ENCODE measurements at places on chromosomes 6 and 20. TPM values are rescaled to one million over a fixed set of nuclear protein-coding genes. Genes with fewer than 3 reads are reported as not detected.

GRCh38 chr6:170522565-170523183 is 30.4 kb downstream of the PSMB1 start:
- no peak for DNase-seq
- no peak overlapping the region for H3K4me3 ChIP-seq
- H3K27me3 ChIP-seq = no peaks in the 10 kb centered on the region
- H3K36me3 ChIP-seq = no peaks in the 10 kb centered on the region
- H3K27ac ChIP-seq = no peak overlapping the region

DNA sequence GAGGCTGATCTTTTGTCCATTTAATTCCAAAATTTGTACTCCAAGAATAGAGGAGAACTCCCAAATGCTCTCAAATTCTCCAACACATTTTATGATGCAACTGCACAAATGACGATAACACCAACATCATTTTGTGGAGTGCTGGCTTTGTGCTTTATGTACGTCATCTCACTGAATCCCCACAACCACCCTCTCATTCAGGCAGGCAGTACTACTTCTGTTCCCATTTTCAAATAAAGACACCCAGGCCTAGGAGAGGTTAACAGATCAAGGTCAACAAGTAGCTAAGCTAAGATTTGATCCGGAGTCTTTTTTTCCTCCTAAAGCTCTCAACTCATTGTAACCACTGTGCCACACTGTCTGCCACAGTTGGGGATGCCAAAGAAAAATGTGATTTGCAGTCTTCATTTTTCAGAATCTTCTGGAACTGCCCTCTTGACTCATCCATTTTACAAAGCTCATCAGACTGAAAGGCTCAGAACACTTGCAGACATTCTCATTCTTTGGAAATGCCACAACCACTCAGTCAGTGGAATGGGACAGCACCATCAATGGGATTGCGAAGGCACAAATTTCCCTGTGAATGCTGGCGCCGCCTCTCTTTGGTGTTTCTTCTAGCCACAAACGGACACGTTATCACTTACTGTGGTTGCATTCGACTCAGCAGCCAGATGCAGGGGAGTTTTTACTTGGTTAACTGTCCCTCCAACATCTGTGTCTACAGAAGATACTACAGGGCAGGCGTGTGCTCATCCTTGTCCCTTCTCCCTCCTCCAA is 184.4 kb downstream of the GJA10 start:
- no peaks in the 10 kb centered on the region for H3K4me1 ChIP-seq
- H3K4me3 ChIP-seq = no peak overlapping the region
- H3K27me3 ChIP-seq = no peaks in the 10 kb centered on the region
- no peak overlapping the region for H3K27ac ChIP-seq
- DNase-seq = no peak

DNA sequence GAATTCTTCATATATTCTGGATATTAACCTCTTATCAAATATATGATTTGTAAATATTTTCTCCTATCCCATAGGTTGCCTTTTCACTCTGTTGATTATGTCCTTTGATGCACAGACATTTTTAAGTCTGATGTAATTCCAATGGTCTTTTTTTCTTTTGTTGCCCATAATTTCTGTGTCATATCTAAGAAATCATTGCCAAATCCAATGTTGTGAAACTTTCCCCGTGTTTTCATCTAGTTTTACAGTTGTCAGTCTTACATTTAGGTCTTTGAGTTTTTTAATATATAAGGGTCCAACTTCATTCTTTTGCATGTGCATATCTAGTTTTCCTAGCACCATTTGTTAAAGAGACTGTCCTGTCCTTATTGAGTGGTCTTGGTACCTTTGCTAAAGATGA is 111.5 kb downstream of the SESN1 start:
- no peak overlapping the region for H3K4me3 ChIP-seq
- no peaks in the 10 kb centered on the region for H3K36me3 ChIP-seq
- H3K27me3 ChIP-seq = no peaks in the 10 kb centered on the region
- H3K4me1 ChIP-seq = no peaks in the 10 kb centered on the region

Gene BPI
- not detected for total RNA-seq

Gene TAGAP
- total RNA-seq = 4.1 TPM
